ENCODE measurements at places on chromosomes 2 and 18. TPM values are rescaled to one million over a fixed set of nuclear protein-coding genes. Genes with fewer than 3 reads are reported as not detected.
A peak's percentile ranks its signal among the peaks of the same experiment; 100 is the strongest.

The GAL3ST2 gene
- 0.35 TPM for total RNA-seq

DNA sequence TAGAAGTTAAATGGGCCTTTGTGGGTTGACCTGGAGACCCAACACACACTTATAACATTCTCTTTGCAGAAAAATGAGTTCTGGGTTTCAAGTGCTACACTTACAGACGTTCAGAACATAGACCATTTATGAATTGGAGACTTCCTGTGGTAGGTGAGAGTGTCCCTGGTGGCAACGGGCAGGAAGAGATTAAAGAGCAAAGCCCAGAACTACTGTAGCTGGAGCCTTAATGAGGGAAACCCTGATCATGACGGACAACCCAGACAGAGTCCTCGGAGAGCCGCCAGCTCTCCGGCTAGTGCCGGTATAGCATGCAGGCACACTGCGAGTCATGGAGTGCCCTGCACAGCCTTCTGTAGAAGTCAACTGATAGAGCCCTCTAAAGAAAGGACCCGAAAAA is 44.5 kb upstream of the RMDN2 start:
- no peak for ATAC-seq
- H3K4me1 ChIP-seq, result no peaks in the 10 kb centered on the region
- H3K27me3 ChIP-seq, result peaks cover 17% of the 10 kb centered on the region
- no peak overlapping the region for H3K27ac ChIP-seq
- no peaks in the 10 kb centered on the region for H3K36me3 ChIP-seq

The MARCO gene
- not detected for total RNA-seq

GRCh38 chr18:79491081-79491551 is 95.4 kb downstream of the NFATC1 start:
- peaks cover 58% of the 10 kb centered on the region for H3K36me3 ChIP-seq
- no peak for ATAC-seq
- H3K27me3 ChIP-seq, result no peaks in the 10 kb centered on the region
- H3K4me1 ChIP-seq, result no peaks in the 10 kb centered on the region
- no peak overlapping the region for H3K27ac ChIP-seq
- no peak overlapping the region for H3K4me3 ChIP-seq

- H3K4me3 ChIP-seq, result no peak overlapping the region
- peaks cover 4% of the 10 kb centered on the region for H3K4me1 ChIP-seq
- ATAC-seq, result no peak
- peaks cover 7% of the 10 kb centered on the region for H3K27me3 ChIP-seq
- H3K27ac ChIP-seq, result no peak overlapping the region
- H3K36me3 ChIP-seq, result no peaks in the 10 kb centered on the region
These were observed 18.4 kb upstream of the PIEZO2 start for GRCh38 chr18:11167778-11168177.

GRCh38 chr2:105796131-105796638 is 51.5 kb downstream of the NCK2 start:
- ATAC-seq, result peak; percentile 54
- H3K4me1 ChIP-seq, result peaks cover 69% of the 10 kb centered on the region
- H3K4me3 ChIP-seq, result peak overlapping the region; percentile 88

DNA sequence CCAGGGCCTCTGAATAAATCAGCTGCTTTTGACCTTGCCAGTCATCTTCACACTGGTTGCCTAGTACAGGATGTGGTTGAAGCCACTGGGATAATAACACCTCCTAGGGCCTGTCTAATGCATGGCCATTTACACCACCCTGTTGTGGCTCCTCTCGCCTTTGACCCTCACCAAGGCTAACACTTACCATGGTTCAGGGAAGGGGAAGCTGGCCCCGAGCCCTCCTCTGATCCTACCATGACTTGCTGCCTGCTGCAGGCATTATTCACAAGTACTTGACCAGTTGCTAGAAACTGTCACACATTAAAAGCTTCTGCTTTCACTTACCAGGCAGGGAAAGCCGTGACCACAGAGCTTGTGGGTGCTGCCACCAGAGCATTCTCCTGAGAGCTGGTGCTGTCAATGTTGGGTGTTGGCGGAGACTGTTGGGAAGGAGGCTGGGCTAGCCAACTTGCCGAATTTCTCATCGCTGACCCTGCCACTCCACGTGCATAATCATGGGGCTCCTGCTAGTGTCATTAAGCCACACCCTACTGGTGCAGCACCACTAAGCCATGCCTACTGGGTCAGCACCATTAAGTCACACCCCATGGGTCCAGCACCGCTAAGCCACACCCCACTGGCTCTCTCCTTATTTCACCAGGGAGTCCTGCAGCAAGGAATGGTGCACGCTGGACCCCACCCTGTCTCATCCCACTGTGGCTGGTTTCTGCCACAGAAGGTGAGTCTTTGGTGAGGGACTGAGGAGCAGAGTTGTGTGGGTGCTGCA is 47.0 kb upstream of the TTC39C start:
- H3K4me1 ChIP-seq, result peaks cover 58% of the 10 kb centered on the region
- H3K27ac ChIP-seq, result no peak overlapping the region
- no peaks in the 10 kb centered on the region for H3K36me3 ChIP-seq
- peak; percentile 70 for ATAC-seq
- H3K27me3 ChIP-seq, result no peaks in the 10 kb centered on the region

- H3K36me3 ChIP-seq, result no peaks in the 10 kb centered on the region
- no peak overlapping the region for H3K4me3 ChIP-seq
- no peak overlapping the region for H3K27ac ChIP-seq
- peaks cover 36% of the 10 kb centered on the region for H3K27me3 ChIP-seq
These were observed 160.9 kb downstream of the CLIP4 start for GRCh38 chr2:29276151-29276550.

All from activated T-helper 17 cell treated with anti-CD3 and anti-CD28 coated beads, Interleukin-2, amount 50 U/mL, for 72 hours (primary cell).